ENCODE measurements at places on chromosomes 6 and 20. TPM values are rescaled to one million over a fixed set of nuclear protein-coding genes. Genes with fewer than 3 reads are reported as not detected.

The TNFRSF21 gene
- total RNA-seq, result 21.8 TPM

The PDE10A gene
- 6.2 TPM for total RNA-seq

The PREX1 gene
- 56.3 TPM for total RNA-seq

The ADGRG6 gene
- 18.4 TPM for total RNA-seq

The DEFB124 gene
- total RNA-seq, result not detected

The DPPA5 gene
- not detected for total RNA-seq

The PAX1 gene
- total RNA-seq, result not detected

- DNase-seq, result no peak
Observed at GRCh38 chr20:63698739-63699465, 2.5 kb downstream of the TNFRSF6B start.

DNA sequence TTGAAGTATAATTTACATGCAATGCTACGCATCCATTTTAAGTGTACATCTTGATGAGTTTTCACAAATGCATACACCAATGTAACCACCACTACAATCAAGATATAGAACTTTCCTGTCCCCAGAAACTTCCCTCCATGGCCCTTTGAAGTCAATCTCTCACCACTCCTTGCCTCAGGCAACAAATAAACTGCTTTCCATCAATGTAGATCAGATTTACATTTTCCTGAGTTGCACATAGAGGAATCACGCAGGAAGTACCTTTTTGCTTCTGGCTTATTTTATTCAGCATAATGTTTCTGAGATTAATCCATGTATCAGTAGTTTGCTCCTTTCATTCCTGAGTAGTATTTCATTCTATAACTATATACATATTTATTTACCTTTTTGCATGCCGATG lies 59.6 kb upstream of the NNAT start:
- DNase-seq, result no peak

DNA sequence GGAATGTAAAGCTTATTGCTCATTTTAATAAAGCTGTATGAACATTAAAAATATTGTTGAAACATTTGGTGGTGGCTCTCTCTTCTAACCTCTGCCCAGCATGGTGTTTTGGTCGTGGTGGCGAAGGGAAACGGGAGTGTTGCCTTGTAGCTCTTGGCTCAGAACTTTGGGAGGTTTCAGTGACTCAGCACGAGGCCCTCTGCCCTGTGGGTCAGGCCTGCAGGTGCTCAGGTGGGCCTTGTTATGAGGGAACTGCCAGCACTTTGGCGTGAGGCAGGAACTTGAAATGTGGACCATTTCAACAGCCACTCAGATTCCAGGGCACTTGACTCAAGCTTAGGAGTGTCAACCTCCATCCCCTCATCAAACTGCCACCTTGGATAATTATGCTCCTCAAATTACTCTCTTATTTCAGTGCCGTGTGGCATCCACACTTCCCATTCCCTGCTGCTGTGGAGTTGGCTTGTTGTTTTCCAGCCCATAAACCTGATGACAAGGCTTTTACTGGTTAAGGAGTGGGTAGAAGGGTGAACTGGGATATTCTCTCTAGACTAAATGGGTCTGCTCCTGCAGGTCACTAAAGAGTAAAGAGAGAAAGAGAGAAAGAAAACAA lies 36.3 kb downstream of the PRDM1 start:
- no peak for DNase-seq

GRCh38 chr6:122268394-122268793 lies 131.1 kb upstream of the HSF2 start:
- no peak for DNase-seq

DNA sequence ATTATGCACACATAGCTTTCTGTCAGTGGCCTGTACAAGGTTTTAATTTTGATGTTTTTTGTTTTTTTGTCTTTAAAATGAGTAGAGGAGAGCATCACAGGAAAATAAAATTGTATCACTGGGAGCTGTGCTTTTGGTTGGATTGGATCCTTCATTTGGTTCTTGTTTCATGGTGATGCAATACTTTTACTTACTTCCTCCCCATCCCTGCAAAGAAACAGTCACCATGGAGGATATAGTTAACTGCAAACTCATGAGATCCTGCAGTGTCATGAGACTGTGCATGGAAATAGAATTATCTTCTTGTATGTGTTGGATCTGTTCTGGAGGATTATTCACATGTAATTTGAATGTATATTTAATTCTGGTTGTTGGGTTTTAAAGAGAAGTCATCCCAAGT lies 122.3 kb downstream of the JARID2 start:
- no peak for DNase-seq

- DNase-seq, result no peak
Observed at GRCh38 chr20:51121901-51122412, 99.0 kb upstream of the KCNG1 start.

DNA sequence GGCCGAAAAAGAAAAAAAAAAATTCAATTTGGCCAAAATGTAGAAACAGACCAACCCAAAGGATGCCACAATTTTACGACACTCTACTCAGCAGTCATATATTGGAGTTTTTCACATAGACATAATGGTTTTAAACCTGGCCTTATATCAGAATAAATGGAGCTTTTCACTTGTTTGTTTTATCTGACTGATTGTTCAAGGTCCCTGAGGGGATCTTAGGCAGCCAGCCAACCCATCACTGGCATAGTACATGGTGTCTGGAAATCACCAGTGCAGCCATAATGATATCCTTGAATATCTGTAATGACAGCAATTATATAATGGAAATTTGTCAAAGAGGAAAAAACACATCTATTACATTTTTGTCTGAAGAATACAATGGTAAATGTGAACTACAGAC lies 96.9 kb downstream of the PRSS35 start:
- DNase-seq, result no peak

DNA sequence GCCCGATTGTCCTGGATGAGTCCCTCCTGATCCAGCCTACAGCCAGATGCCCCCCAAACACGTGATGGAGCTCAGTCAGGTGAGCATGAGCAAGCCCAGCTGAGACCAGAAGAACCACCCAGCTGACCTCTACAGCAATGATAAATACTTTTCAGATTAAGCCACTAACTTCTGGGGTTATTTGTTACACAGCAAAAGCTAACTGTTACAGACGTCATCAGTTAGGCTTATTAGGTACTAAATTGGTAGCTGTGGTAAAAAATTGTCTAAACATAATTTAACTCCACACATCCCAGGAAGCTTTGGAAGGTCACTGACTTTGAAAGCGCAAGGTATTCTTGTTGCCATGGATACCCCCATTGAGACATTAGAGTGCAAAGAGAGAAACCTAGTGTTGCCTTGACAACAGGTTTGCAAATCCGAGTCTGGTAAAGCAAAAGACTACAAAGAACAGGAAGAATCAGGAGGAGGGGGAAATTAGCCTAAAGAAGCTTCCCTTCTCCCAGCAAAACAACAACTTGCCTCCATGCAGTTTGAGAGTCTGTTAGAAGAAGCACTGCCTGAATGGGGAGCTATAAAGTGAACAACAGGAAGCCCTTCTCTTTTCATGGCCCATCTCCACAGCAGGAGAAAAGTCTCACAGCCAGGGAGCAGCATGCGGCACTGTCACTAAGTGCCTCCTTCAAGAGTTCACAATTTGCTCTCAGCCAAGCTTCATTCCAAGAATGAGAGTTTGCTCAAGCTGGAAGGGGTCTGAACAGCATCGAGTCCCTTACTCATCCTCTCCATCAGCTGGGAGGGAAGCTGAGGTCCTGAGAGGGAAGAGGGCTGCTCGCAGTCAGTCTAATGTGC lies 41.7 kb upstream of the ZNF831 start:
- no peak for DNase-seq

- no peak for DNase-seq
Observed at GRCh38 chr6:7324520-7324919, 11.5 kb upstream of the SSR1 start.

DNA sequence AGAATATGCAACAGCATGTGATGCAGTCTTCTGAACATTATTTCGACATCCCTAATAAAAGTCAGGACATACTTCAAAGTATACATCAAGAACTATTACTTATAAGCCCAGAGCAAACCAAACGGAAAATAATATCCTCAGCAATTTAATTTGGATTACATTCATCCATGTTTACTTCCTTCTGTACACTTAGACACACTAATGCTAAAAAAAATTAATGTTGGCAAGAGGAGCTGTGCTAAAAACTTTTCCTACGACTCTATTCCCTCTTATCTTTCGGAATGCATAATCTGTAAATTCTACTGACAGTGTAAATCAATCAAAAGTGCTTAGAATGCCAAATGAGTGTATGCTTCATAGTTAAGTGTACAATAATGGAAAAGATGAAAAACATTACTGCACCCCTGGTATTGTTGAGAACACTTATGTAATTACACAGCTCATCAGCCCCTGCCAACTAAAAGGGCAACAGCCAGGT lies 301.2 kb upstream of the HSF2 start:
- peak; percentile 95 for DNase-seq

GRCh38 chr20:46701556-46701955 lies 7.9 kb upstream of the SLC2A10 start:
- DNase-seq, result no peak

DNA sequence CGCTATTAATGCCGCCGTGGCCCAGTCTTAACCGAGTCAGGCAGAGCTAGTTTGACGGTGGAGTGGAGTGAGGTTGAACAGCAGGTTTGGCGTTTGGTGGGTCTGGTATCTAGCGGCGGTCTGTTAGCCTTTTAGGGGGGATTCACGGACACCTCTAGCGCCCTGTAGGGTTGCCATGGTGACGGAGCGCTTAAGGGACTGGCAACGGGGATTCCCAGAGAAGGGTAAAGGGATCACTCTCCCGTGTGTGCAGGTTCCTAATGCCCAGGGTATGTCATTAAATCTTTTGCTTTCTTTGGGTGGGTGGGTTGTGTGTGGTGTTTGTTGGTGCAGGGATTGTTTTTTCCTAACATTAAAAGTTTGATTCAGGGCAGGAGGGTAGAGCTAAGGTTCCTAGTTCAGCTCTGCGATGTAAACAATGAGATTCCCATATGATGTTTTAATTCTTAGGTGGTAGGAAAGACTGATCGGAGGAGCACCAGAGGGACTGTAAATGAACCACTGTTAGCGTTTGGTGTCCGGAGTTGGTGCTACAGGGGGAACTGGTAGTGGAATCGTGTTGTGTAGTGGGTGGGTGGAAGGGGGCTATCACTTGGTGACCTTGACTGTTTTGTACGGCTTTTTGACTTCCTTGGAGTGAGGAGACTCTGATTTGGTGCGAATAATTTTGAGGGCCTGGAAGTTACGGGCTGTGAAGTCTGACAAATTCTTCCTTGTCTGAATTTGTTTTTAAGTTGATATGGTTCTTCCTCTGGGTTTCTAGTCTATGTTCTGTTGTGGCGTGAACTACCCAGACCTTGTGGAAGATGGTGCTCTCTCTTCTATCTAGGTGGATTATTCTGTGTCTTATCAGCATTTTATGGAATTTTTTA lies 5.0 kb downstream of the BRD2 start:
- peak; percentile 56 for DNase-seq

GRCh38 chr6:151029970-151030369 lies 164.5 kb downstream of the MTHFD1L start:
- DNase-seq, result no peak

GRCh38 chr6:157121897-157122296 lies 201.4 kb downstream of the TMEM242 start:
- DNase-seq, result peak; percentile 36

DNA sequence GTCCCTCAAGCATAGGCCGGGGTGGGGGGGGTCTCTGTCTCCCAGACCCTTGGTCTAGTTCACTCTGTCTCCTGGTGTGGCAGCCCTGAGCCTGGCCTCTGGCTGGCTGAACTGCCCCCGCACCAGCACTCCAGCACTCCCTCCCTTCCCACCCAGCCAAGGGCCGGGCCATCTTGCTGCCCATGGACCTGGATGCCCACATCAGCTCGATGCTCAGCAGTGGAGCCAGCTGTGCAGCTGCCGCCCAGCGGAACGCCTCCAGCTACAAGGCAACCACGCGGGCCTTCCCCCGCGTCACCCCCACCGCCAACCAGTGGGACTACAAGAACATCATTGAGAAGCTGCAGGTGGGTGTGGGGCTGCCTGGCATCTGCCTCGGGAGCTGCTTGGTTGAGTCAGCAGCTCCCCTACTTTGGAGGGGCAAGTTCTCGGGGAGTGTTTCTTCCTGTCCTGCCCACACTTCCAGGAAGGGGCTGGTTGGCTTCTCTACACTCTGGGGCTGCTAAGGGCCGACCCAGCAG lies 28.4 kb downstream of the UQCC2 start:
- no peak for DNase-seq

DNA sequence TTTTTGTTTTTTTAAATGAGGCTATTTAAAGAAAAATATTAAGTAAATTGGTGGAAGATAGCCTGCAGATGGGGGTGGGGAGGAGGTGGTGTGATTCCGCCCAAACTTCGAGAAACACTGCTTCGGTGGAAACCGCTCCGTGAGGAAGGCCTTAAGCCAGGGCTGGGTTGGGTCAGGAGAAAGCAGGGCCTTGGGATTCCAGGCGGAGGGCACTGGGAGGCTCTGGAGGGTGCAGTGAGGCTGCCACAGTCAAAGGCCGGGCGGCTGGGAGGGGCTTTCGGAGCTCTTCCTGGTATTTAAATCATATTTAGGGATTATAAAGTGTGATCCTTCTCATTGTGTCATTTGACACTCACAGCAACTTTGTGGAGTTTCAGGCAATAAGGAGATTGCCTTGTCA lies 22.2 kb upstream of the SCRT2 start:
- no peak for DNase-seq

DNA sequence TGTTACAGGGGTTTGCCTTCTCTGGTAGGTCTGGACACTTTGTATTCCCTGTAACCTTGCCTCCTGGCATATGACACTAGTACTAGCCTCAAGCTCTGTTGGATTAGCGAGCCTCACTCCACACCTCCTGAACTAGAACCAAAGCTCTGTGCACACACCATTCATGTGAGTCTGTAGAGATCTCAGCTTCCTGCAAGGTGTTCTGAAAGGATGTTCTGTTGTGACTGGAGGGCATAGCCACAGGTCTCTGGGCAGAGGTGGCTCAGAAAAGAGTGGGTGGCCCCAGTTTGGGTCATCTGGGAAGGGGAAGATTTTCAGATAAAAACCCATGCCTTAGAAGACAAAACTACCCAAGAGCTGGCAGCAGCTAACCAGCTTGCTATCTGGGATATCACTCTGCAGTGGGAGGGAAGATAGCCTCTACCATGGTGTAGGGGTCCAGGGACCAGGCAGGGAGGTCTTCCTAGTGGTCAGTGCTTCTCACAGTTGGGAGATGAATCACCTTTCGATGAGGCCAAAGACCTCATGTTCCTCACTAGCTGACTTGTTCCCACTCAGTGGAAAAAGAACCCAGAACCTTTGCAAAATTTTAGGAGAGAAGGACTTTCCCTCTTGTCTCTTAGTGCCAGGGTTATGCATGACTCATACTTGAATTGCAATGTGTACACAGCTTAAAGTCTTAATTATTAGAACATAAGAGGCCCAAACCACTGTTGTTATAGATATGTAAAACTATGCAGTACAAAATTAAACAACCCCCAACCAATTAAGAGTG lies 41.4 kb downstream of the HLA-F start:
- DNase-seq, result no peak

GRCh38 chr6:98047871-98048270 lies 764.9 kb upstream of the MMS22L start:
- DNase-seq, result no peak

DNA sequence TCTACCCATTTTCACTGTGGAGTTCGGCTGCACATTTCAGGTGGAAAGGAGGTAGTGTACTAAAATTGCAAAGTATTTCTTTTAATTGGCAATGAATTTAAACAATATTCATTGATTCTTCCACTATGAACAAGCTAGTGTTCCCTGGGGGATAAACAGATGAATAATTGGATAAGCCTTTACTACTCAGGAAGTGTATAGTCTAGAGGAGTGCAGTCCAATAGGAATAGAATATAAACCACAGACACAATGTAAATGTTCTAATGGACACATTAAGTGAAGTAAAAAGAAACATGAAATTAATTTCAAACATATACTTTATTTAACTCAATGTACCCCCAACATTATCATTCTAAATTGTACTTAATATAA lies 28.7 kb downstream of the SGK1 start:
- DNase-seq, result no peak

GRCh38 chr6:160333841-160334240 lies 14.3 kb upstream of the SLC22A3 start:
- no peak for DNase-seq

Data from lung (tissue), 17 donors.